ENCODE measurements at places on chromosomes 1 and 21. TPM values are rescaled to one million over a fixed set of nuclear protein-coding genes. Genes with fewer than 3 reads are reported as not detected.

The OR2L13 gene
- not detected for total RNA-seq

The TMEM125 gene
- total RNA-seq: not detected

The CAMK1G gene
- not detected for total RNA-seq

The UBE2U gene
- total RNA-seq: not detected

The LIPI gene
- total RNA-seq: not detected

The RYR2 gene
- 0.06 TPM for total RNA-seq

The BSND gene
- total RNA-seq: not detected

The ACTA1 gene
- total RNA-seq: not detected

The SPRR2E gene
- total RNA-seq: not detected

The CSF3R gene
- total RNA-seq: not detected

The ATP6V1G3 gene
- total RNA-seq: not detected

The AUNIP gene
- 2.1 TPM for total RNA-seq

The OLIG1 gene
- total RNA-seq: not detected

The KRTAP13-2 gene
- total RNA-seq: not detected

The PSEN2 gene
- 54.6 TPM for total RNA-seq

The RGS18 gene
- not detected for total RNA-seq

The DFFA gene
- 42.1 TPM for total RNA-seq

The AK4 gene
- 5.5 TPM for total RNA-seq

The KDM5B gene
- 37.4 TPM for total RNA-seq

The PEX19 gene
- total RNA-seq: 33.0 TPM

The VHLL gene
- total RNA-seq: not detected

The TRNAU1AP gene
- 21.2 TPM for total RNA-seq

The NBPF10 gene
- total RNA-seq: 0.63 TPM
